ENCODE measurements at places on chromosomes 4 and X.

- no peak for DNase-seq
These were observed 155.6 kb upstream of the PITX2 start for GRCh38 chr4:110778521-110778920.

DNA sequence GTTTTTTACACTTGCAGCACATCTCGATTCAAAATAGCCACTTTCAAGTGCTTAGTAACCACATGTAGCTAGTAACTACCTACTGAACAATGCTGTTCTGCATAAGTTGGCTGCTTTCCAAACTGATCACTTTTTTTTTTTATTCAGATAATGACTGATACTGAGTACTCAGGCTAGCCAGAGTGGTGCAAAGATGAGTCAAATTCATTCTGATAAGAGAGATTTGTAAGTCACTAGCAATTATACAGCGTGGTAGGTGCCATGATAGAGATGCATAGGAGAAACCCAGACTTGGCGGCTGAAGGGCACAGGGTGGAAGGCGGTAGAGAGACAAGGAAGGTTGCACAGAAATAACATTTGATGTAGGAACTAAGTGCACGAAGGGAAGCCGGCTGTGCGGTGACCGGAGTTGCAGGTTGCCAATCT is 357 bp upstream of the IGBP1 start:
- DNase-seq: no peak

DNA sequence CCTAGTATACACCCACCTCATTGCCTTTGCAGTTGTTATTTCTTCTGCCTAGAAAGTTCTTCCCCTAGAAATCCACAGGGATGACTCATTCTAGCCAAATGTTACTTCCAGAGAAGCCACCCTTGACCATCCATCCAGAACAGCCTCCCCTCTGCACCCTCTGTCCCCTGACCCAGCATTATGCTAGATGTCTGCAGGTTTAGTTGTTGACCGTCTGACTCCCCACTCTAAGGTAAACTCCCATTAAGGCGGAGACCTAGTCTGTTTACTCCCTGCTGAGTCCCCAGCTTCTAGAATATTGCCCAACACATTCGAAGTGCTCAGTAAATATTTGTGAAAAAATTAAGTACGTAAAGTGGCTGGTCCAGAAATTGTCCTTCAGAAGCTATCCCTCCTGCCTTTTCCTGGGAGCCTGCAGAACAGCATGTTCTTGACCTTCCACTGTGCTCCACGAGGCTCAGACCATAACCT is 11.0 kb downstream of the SRD5A3 start:
- DNase-seq: no peak

DNA sequence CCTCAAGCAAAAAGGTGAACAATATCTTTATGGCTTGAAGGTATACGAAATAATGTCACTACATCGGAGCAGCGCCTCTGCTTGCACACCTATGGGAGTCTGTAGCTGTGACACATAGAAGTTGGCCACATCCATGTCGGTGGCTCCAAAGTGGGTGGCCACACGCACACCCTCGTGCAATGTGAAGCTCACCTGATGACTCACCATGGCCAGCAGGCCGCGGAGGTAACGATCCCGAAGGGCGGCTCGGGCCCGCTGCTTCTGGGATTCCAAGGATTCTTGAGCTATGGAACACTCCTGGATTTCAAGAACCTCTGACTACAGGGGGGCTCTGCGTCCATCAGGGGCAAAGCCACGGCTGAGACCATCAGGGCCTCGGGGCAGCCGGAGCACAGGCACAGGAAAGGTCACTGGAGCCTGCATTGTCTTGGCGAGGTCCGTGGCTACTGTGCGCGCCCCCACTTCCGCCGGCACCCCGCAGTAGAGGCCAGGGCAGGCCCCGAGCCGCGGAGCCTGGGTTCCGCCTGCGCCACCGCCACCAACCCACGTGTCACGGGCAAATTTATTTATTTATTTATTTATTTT is 25.2 kb downstream of the NYX start:
- no peak for DNase-seq

DNA sequence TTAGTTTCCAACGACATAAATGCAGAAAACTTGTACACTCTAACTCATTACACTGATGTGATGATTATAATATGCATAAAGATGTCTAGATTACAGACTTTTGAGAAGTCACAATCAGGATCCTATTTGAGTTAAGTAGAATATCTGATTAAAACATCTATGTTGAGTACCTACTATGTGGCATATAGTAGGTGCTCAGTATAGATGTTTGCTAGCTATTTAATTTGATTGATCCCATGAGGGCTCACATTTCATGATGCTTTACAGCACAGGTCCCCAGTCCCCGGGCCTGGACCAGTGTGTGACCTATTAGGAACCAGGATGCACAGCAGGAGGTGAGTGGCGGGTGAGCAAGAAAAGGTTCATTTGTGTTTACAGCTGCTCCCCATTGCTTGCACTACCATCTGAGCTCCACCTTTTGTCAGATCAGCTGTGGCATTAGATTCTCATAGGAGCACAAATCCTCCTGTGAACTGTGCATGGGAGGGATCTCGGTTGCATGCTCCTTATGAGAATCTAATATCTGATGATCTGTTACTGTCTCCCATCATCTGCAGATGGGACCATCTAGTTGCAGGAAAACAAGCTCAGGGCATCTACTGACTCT is 33.0 kb upstream of the CXCL8 start:
- DNase-seq: no peak

- no peak for DNase-seq
These were observed 763.4 kb downstream of the PCDH18 start for GRCh38 chr4:136768925-136769275.

DNA sequence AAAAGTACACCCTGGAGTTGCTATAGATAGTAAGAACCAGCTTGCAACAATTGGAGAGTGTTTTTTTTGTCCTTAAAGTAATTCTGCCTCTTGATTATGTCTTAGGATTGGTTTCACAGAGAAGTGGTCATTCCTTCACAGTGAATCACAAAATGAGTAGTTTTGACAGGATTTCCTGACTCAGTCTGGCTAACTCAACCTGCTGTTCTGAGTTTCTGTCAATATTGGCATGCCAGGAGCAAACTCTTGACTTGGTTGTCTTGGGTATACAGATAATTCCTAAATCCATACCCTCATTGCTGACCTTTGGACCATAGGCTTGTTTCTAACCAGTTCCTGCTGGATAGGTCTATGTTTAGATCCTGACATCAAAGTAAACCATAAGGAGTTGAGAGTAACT is 9.4 kb downstream of the FHIP1A start:
- no peak for DNase-seq

GRCh38 chr4:168167714-168168284 is 75.5 kb downstream of the ANXA10 start:
- DNase-seq: no peak

DNA sequence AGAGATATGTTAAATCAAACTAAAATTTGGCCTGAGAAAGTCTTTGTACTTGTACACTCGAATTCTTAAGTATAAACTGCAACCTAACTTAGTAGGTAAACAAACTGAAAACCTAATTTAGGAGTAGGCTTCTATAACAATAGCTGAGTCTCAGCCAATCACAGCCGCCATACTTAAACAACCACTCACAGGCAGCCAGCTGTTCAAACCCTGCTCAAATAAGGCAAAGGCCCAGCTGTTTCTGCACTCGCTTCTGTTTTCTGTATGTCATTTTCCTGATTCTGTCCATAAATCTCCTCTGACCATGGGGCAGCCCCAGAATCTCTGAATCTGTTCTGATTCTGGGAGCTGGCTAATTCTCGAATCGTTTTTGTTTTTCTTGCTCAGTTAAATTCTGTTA is 7.8 kb upstream of the PLS3 start:
- no peak for DNase-seq

DNA sequence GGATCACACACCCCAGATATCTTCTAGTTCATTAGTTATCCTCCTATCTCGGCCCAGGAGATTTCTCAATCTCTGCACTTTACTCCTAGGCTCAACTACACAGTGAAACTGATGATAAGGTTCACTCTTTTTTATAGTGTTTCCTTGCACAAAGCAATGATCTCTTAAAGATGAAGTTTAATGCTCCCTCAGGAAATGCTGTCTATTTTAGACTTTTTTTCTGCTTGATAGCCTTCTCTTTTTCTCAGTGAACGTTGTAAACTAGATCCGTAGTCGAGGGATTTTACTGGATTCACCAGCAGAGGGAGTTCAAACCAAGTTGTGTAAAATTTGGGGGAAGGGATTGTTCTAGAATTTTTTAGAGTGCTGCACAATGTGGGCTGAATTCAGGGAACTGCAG is 269.6 kb downstream of the GBA3 start:
- DNase-seq: no peak

- DNase-seq: no peak
These were observed 587 bp downstream of the TACC3 start for GRCh38 chr4:1721666-1722550.

DNA sequence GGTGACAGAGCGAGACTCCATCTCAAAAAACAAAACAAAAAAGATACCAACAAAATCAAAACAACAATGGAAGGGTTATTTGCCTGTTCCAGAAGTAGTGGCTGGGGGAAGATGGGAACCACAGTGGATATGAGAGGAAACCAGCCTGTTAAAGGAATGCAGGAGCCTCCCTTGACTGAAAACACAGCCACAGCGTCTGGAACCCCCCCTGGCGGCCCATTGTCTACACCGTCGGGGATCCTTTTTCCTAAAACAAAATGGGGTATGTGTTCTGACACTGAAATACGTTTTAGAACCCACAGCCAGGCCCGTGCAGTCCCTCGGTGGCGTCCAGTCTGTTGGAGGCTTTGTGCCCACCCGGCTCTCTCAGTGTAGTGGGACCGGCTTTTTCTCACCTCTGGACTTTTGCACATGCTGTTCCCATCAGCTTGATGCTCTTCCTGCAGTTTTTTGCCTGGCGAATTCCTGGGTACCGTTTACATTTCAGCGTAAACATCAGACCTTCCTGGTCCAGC is 19.6 kb downstream of the PIGG start:
- no peak for DNase-seq

DNA sequence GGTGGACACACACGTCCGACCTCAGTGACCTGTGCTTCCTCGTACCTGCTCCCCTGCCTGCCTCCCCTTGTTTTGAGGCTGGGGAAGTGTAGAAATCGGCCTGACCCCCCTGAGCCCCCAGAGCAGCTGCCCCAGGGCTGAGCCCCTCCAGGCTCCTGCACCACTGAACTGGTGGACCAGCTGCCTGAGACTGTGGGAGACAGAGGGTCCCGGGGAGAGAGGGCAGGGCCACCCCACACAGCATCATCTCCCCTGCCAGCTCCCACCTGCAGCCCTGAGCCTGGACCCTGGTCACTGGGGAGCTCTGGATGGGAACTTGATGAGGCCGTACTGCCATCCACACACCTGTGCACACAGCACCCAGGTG is 15.0 kb upstream of the NAT8L start:
- no peak for DNase-seq
